ENCODE measurements at places on chromosomes 2 and 18. TPM values are rescaled to one million over a fixed set of nuclear protein-coding genes. Genes with fewer than 3 reads are reported as not detected.

Gene PROM2
- total RNA-seq: 2.1 TPM

Gene SPATA3
- not detected for total RNA-seq

Gene ALPP
- total RNA-seq: not detected

Gene DPP10
- total RNA-seq: 97.8 TPM

Gene VIL1
- not detected for total RNA-seq

Gene FAHD2A
- total RNA-seq: 13.6 TPM

Gene GRB14
- total RNA-seq: 12.5 TPM

Gene ATOH8
- 3.2 TPM for total RNA-seq

Gene OSBPL6
- total RNA-seq: 14.1 TPM

Gene FNDC4
- total RNA-seq: 52.8 TPM

Data from diencephalon (tissue), 1 donor.